ENCODE measurements at places on chromosomes 1 and 21.

- no peak for DNase-seq
Observed at GRCh38 chr1:207565546-207566468, 69.8 kb downstream of the CR1 start.

DNA sequence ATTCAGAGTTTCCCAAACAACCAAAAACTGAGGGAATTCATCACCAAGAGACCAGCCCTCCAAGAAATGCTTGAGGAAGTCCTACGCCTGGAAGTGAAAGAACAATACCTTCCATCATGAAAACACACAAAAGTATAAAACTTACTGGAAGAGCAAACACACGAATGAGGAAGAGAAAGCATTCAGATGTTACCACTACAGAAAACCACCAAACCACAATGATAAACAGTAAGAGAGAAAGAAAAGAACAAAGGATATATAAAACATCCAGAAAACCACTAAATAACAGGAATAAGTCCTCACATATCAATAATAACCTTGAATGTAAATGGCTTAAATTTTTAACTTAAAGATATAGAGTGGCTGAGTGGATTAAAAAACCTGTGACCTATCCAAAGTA lies 58.5 kb upstream of the BCL10 start:
- no peak for DNase-seq

GRCh38 chr1:163820766-163821165 lies 499.0 kb downstream of the NUF2 start:
- peak; percentile 19 for DNase-seq

DNA sequence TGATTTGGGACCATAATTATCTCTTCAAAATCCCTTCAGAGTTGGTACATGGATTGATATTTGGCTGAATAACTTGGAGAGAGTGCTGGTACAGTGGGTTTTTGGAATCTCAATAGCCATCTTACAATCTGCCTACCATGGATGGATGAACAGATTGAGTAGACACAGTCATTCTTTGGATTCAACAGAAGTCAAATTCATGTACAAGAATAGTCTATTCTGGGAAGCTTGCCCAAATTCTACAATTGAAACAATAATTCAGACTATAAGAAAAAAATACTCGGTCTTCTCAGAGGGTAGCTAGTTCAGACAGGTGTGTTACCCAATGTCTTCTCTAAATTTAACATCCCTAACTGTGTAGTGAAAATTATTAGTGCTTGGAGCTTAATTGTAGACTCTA lies 574.0 kb downstream of the LRRIQ3 start:
- DNase-seq: no peak

- no peak for DNase-seq
Observed at GRCh38 chr1:172446547-172446946, 2.7 kb upstream of the PIGC start.
